Thyroid gland (tissue), 4 donors: ENCODE measurements at places on chromosomes 11 and 22. TPM values are rescaled to one million over a fixed set of nuclear protein-coding genes. Genes with fewer than 3 reads are reported as not detected.

DNA sequence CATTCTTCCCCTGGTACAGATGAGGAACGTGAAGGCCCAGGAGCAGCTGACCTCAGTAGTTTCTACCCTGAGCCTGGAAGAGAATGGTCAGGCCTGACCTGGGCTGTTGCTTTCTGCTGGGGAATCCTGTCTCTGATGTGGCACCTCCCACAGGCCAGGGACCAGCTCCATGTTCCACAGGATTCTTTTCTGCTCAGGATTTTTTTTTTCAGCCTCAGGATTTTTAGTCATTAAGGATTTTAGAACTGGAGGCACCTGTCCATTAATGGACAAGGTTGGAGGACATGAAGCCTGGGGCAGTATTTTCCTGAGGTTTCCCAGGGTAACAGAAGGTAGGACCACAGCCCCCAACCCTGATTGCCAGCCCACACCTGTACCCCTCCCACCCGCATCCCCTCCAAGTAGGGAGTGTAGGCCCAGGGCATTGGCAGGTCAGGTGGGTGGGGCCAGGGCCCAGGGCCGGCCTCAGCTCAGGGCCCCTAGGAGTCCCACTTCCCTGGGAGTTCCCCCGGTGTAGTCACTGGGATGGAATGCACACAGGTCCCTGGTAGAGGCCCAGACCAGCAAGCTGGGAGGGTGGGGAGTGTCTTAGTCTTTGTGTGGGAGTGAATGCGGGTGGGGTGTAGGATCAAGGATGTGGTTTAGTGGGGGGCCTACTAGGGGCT is 16.1 kb downstream of the BIK start:
- no peaks in the 10 kb centered on the region for H3K4me1 ChIP-seq
- H3K27me3 ChIP-seq = no peaks in the 10 kb centered on the region
- H3K36me3 ChIP-seq = no peaks in the 10 kb centered on the region
- DNase-seq = no peak
- no peak overlapping the region for H3K27ac ChIP-seq
- H3K4me3 ChIP-seq = no peak overlapping the region

DNA sequence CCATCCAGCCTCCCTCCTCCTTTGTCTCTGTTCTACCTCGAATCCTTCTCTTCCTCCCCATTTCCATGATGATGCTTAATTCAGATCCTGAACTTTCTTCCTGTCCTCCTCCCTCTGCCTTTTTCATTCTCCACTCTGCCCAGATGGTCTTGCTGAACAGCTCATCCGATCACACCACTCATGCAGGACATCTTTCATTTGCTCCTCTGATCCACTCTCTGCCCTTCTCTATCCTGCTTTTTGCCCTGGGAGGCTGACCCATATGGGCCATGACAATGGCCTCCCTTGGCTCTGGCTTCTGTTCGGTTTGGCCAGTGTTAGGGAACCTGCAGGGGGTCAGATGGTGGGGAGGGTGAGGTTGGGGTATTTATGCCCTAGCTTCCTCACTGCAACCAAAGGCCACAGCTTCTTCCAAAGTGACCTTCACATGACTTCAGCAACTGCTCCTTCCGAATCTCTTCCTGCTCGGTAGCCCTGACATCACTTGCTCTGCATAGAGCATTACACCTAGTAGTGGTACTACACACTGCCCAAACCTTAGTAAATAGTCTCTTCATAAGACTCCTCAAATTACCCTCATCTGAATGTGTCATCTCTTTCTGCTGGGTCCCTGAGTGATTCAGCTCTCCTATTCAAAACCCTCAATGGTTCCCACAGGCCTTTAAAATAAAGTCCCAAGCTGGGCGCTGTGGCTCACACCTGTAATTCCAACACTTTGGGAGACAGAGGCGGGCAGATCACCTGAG is 32.7 kb upstream of the MICAL2 start:
- no peak for DNase-seq
- H3K27ac ChIP-seq = no peak overlapping the region
- no peak overlapping the region for H3K4me3 ChIP-seq
- no peaks in the 10 kb centered on the region for H3K27me3 ChIP-seq

- H3K4me3 ChIP-seq = no peak overlapping the region
- no peaks in the 10 kb centered on the region for H3K36me3 ChIP-seq
- DNase-seq = no peak
- no peaks in the 10 kb centered on the region for H3K4me1 ChIP-seq
- no peaks in the 10 kb centered on the region for H3K27me3 ChIP-seq
Observed at GRCh38 chr11:100730266-100730665, 43.2 kb downstream of the ARHGAP42 start.

DNA sequence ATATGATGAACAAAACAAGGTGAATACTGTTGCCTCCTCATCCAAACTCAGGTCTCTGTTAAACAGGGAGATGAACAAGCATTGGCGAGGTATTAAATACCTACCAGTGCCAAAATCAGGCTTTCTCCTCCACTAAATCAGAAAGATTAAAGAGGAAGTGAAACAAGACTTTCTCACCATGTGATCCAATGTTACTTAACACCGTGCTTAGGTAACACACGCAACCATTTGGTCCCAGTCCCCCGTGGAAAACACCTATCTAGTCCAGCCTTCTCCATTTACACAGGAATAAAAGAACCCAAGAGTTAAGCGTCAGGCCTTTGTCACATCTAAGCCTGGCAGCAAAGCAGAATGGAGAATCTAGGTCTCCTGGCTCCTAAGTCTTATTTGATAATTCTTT is 34.5 kb downstream of the TENM4 start:
- H3K27me3 ChIP-seq = no peaks in the 10 kb centered on the region
- no peak overlapping the region for H3K4me3 ChIP-seq
- H3K4me1 ChIP-seq = no peaks in the 10 kb centered on the region
- H3K27ac ChIP-seq = no peak overlapping the region
- H3K36me3 ChIP-seq = no peaks in the 10 kb centered on the region

- DNase-seq = no peak
- no peak overlapping the region for H3K4me3 ChIP-seq
- H3K27ac ChIP-seq = no peak overlapping the region
- H3K27me3 ChIP-seq = no peaks in the 10 kb centered on the region
Observed at GRCh38 chr22:42439821-42440674, 7.8 kb upstream of the NFAM1 start.

- no peak for DNase-seq
- no peaks in the 10 kb centered on the region for H3K36me3 ChIP-seq
- H3K4me3 ChIP-seq = no peak overlapping the region
- no peaks in the 10 kb centered on the region for H3K4me1 ChIP-seq
- no peak overlapping the region for H3K27ac ChIP-seq
- H3K27me3 ChIP-seq = no peaks in the 10 kb centered on the region
Observed at GRCh38 chr11:69375316-69376154, 81.6 kb downstream of the MYEOV start.

- no peaks in the 10 kb centered on the region for H3K27me3 ChIP-seq
- peaks cover 24% of the 10 kb centered on the region for H3K4me1 ChIP-seq
- DNase-seq = peak; percentile 61
- no peaks in the 10 kb centered on the region for H3K36me3 ChIP-seq
- H3K4me3 ChIP-seq = peak within 1 kb of the TSS; percentile 22
Observed at GRCh38 chr22:46537225-46537945, at the start of gene CELSR1. TSS of gene CELSR1 (minus strand) at chr22:46537620. CDS start at chr22:46537170, 450 bp downstream.

- no peak overlapping the region for H3K4me3 ChIP-seq
- H3K4me1 ChIP-seq = peaks cover 21% of the 10 kb centered on the region
- DNase-seq = no peak
- H3K36me3 ChIP-seq = peaks cover 47% of the 10 kb centered on the region
- H3K27me3 ChIP-seq = no peaks in the 10 kb centered on the region
- peak overlapping the region; percentile 51 for H3K27ac ChIP-seq
Observed at GRCh38 chr22:41524809-41525449, 19.3 kb downstream of the POLR3H start.

Gene SLC25A18
- 0.29 TPM for total RNA-seq

Gene TESMIN
- 7.4 TPM for total RNA-seq

- H3K27ac ChIP-seq = peak overlapping the region; percentile 73
- DNase-seq = peak; percentile 13
- no peak overlapping the region for H3K4me3 ChIP-seq
- peaks cover 47% of the 10 kb centered on the region for H3K4me1 ChIP-seq
- no peaks in the 10 kb centered on the region for H3K27me3 ChIP-seq
Observed at GRCh38 chr22:35314161-35314942, 14.7 kb downstream of the TOM1 start.

DNA sequence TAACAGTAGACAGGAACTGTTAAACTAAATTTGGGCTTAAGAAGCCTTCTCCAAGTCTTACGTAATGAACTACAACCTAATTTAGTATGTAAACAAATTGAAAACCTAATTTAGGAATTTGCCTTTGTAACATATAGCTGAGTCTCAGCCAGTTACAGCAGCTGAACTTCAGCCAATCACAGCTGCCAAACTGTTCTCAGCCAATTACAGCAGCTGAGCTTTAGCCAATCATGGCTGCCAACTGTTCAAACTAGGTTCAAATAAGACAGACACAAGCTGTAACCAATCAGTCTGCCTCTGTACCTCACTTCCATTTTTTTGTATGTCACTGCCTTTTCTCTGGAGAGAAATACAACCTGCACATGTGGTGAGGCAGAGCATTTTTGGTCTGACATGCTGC is 95.0 kb upstream of the CD44 start:
- H3K27ac ChIP-seq = no peak overlapping the region
- no peaks in the 10 kb centered on the region for H3K27me3 ChIP-seq
- no peaks in the 10 kb centered on the region for H3K4me1 ChIP-seq
- no peak overlapping the region for H3K4me3 ChIP-seq
- no peak for DNase-seq

Gene MYRF
- 0.11 TPM for total RNA-seq

- no peaks in the 10 kb centered on the region for H3K4me1 ChIP-seq
- H3K27ac ChIP-seq = no peak overlapping the region
- H3K27me3 ChIP-seq = no peaks in the 10 kb centered on the region
- H3K4me3 ChIP-seq = no peak overlapping the region
Observed at GRCh38 chr11:37688456-37688855, 1090.4 kb upstream of the RAG2 start.

- H3K4me3 ChIP-seq = no peak within 1 kb of the TSS
- no peak for DNase-seq
- peaks cover 8% of the 10 kb centered on the region for H3K27me3 ChIP-seq
- no peak within 1 kb of the TSS for H3K27ac ChIP-seq
- H3K4me1 ChIP-seq = peaks cover 25% of the 10 kb centered on the region
- H3K36me3 ChIP-seq = no peaks in the 10 kb centered on the region
Observed at GRCh38 chr11:62921201-62921572, at the start of gene CHRM1. TSS of gene CHRM1 (minus strand) at chr11:62921363. CDS start at chr11:62911100, 10,263 bp downstream.
